ENCODE measurements at places on chromosomes 6 and 20.

DNA sequence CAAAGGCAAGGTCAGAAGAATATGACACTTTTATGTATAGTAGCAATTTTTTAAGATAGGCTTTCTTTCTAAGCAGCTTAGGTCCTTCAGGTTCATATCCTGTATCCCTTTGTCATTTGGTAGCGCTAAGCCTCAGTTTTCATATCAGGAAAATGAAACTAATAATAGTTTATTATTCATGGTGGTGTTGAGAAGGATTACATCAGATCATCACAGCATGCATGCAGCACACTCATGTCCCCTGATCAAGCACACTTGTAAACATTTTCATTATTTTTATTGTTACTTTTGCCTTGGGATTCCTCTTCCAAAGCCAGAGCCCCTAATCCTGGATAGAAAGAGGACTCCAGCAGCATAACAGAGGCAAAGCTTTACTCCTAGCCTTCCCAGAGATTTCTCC lies 70.2 kb upstream of the ADGRF1 start:
- no peak for DNase-seq

- no peak for DNase-seq
These were observed at the start of gene ZBP1 for GRCh38 chr20:57620274-57620990. TSS of gene ZBP1 (minus strand) at chr20:57620426. CDS start at chr20:57620295, 131 bp downstream.

DNA sequence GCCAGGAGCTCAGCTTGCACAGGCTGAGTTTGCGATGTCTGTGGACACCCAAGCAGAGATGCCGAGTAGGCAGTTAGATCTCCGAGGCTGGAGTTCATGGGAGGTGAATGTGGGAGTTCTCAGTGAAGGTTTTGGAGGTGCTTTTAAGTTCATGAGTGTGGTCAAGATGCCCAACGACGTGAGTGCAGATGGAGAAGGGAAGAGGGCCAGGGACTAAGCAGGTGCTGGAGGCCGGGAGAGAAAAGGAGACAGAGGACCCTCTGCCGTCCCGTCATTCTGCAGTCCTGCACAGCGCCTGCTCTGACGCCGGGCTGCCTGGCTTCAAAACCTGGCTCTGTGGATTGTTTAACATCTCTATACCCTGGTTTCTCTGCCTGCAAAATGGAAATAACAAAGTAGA lies 15.5 kb downstream of the ITPR3 start:
- no peak for DNase-seq

GRCh38 chr6:82270881-82271635 lies 23.5 kb upstream of the IBTK start:
- DNase-seq, result no peak

GRCh38 chr20:43744966-43745730 lies 18.3 kb upstream of the GTSF1L start:
- no peak for DNase-seq

DNA sequence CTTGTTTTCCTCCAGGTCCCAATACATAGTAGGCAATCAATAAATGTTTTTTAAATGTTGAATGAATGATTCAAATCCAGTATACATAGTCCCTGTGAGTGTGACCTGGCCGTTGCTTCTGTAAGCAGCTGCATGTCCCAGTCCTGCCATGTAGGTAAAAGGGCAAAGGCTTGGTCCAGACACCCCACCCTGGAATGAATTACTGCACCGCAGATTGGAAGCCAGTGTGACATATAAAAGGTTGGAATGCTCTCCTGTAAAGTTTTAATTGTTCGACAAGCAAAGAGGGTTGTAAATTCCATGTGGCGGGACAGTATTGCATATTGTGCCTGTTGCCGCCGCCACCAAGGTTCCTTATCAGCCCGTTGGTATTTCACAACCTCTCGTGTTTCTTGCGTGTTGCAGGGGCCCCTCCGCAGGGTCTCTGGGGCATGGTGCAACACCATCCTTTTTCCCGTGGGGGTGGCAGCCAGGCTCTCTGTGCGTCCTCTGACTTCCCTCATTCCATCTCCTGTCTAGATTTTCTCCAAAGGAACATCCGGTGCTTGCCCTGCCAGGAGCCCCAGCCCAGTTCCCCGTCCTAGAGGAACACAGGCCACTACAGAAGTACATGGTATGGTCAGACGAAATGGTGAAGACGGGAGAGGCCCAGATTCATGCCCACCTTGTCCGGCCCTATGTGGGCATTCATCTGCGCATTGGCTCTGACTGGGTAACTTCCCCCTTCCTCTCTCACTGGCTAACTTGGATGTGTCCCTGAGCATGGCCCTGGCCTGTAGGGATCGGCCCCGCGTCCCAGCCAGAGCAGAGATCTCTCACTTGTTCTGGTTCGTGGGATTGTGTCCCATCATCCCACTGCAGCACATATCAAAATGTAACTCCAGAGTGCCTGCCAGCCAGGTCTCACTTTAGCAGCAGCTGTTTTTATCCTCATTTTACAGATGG lies 20.3 kb downstream of the POFUT1 start:
- DNase-seq, result no peak

GRCh38 chr6:130900913-130901312 lies 73.7 kb downstream of the SMLR1 start:
- peak; percentile 8 for DNase-seq

DNA sequence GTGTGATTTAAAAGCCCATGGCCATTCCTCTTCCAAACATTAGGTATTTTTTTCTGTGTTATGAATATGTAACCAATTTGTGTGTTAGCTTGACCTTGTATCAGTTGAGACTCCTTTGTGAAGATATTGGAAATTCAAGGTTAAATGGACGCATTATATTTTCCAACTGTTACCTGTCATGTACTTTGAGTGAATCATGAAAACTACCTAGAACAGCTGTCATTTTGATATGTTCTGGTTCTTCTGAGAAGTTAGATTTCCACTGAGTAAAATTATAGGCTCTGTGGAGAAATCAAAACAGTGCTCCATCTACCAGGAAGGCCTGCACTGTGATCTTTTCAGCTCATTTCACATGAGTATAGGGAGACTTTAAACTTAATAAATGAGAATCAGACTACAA lies 470.0 kb downstream of the NKAIN2 start:
- DNase-seq, result no peak

Data from GOT3 (cell line).